Stimulated activated CD4-positive, alpha-beta T cell treated with anti-CD3 and anti-CD28 coated beads, Interleukin-15, amount 100 ng/mL, for 24 hours (primary cell): ENCODE measurements at places on chromosomes 13 and 19.

GRCh38 chr13:35157143-35157755, 215.2 kb downstream of the NBEA start:
- peak; percentile 23 for DNase-seq

- no peak for DNase-seq
Observed at GRCh38 chr13:110648146-110648819, 32.9 kb downstream of the NAXD start.

GRCh38 chr19:44807652-44808462, 1.0 kb upstream of the BCAM start:
- no peak for DNase-seq

DNA sequence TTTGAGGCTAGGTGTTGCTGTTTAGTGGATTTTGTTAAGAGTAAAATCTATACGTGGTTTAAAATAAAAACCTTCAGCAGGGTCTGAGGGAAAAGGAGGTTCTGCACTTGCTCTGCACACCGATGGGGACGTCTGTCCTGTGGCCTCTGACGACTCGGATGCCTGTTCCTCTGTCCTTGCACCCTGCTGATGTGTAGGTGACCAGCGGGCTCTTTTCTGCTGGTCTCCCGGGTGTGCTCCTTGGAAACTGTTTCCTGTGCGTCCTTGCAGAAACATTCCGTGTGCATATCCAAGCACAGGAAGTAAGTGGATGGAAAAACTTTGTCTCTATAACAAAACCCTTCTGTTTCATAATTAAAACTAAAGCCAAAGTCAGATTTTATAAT, 3.8 kb downstream of the ATP4B start:
- no peak for DNase-seq

- no peak for DNase-seq
Observed at GRCh38 chr19:7471696-7472615, 16.9 kb downstream of the PEX11G start.

GRCh38 chr13:46895381-46895780, 1.5 kb downstream of the HTR2A start:
- no peak for DNase-seq

GRCh38 chr19:16594131-16594586, 21.9 kb upstream of the SLC35E1 start:
- peak; percentile 57 for DNase-seq

- DNase-seq = no peak
Observed at GRCh38 chr13:21541980-21542379, 62.0 kb downstream of the MICU2 start.

GRCh38 chr19:58538257-58539168, 5.4 kb upstream of the TRIM28 start:
- DNase-seq = peak; percentile 67

DNA sequence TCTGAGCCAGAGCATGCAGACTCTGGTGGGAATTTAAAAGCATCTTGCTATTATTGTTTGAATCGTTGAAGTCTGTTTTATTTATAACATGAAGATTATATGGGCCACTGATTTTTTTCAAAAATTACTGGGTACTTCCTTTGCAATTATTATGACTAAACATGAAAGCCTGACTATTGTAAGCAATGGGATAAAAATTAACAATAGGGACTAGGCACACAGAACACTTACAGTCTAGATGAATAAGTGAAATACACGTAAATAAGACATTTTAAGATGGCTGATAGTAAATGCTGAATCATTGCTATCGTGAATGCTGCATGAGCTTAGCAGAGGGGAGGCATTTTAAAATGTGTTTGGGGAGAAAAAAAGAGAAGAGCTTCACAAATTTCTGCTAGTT, 81.0 kb upstream of the MAB21L1 start:
- DNase-seq = no peak

- no peak for DNase-seq
Observed at GRCh38 chr19:29266001-29266400, 53.0 kb upstream of the UQCRFS1 start.

DNA sequence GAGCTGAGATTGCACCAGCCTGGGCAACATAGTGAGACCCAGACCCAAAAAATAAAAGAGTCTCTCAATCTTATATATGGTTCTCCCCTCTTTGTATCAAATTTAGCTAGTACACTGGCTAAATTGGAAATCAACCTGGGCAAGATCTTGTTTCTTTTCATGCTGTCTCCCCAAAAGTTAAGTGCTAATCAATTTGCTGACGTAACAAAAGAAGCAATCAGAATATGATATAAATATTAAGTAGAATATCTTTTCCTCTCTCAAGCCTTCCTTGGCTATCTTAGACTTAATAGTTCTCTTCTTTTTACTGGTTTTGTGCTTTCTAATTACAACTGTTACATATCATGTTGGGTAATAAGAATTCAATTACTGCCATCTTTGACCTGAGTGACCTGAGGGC, 258.9 kb downstream of the KCNRG start:
- DNase-seq = no peak

DNA sequence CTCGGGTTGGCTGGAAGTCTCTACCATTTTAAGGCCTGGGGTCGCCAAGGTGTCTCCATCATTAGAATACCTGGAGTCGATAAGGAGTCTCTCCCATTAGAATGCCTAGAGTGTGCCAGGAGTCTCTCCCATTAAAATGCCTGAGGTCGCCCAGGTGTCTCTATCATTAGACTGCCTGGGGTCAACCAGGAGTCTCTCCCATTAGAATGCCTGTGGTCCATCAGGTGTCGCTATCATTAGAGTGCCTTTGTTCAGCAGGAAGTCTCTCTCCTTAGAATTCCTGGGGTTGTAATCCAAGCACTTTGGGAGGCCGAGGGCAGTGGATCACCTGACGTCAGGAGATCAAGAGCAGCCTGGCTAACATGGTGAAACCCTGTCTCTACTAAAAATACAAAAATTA, 1533.0 kb downstream of the UQCRFS1 start:
- DNase-seq = no peak

GRCh38 chr13:31000889-31001288, 68.4 kb downstream of the TEX26 start:
- DNase-seq = no peak

- no peak for DNase-seq
Observed at GRCh38 chr19:34596989-34597388, 80.0 kb downstream of the SCGB2B2 start.

- no peak for DNase-seq
Observed at GRCh38 chr13:111966933-111967332, 100.0 kb upstream of the SOX1 start.
